ENCODE measurements at places on chromosomes 4 and X.

- no peak for DNase-seq
Measured at GRCh38 chrX:137646472-137646871, 80.5 kb downstream of the ZIC3 start.

GRCh38 chrX:128975745-128976144 is 547.5 kb downstream of the SMARCA1 start:
- DNase-seq, result peak; percentile 46

DNA sequence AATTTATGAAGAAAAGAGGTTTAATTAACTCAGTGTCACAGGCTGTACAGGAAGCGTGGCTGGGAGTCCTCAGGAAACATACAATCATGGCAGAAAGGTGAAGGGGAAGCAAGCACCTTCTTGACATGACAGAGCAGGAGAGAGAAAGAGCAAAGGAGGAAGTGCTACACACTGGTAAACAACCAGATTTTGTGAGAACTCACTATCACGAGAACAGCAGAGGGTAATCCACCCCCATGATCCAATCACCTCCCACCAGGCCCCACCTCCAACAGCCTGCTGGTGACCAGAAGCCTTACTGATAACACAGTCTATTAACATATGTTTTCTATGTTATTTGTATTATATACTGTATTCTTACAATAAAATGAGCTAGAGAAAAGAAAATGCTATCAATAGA is 254.8 kb downstream of the PCDH10 start:
- DNase-seq, result no peak

DNA sequence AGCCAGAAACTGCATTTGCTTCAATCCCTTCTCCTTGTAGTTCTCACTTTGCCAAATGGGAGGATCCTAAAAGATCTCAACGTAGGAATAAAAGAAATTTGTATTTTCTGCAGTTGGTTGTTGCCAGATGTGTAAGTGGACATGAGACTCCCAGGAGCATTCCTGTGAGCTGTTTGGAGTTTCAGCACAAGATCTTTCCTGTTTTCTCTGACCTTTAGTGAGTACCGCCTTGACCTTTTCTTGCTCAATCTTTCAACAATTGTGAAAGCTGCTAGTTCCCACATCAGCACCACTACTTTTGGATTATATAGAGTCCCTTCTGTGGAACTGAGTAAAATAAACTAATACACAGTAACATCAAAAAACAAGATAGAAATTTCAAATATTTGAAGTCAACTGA is 683.8 kb upstream of the PABPC4L start:
- DNase-seq, result no peak

DNA sequence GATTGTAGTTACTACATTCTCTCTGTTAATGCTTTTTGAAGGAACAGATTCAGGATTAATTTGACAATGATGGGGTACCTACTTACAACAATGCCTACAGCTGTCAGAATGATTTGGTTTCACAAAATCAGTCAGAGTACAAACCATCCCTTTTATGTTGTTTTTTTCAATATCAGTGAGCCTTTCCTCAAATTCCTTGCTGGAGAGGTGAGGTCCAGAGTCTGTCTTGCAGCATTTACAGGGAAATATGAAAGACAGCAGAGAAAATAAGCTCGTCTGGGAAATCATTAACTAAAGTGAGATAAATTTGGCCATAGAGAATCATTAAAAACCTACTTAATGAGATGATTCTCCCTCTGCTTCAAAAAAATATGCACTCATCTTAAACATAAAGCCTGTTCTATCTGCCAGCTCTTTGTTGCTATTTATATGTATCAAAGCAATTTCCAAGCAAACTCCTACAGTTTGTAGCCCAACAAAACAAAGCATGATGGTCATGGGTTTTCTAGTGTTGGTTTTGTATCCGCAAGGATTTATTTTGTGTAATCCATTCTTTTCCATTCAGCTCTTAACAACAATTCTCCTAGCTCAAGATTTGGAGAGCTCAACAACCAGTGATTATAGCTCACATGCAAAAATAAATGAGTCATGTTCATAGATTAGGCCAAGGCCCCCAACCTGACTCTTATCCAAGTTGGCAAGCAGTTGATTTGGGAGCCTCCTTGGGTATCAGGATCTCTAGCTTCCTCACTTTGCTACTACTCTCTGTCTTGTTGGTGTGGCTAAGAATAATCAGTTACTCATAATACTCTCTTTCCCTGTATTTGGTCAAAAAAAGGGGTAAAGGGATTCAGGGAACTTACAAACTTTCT is 222.6 kb downstream of the ENOX2 start:
- peak; percentile 27 for DNase-seq

DNA sequence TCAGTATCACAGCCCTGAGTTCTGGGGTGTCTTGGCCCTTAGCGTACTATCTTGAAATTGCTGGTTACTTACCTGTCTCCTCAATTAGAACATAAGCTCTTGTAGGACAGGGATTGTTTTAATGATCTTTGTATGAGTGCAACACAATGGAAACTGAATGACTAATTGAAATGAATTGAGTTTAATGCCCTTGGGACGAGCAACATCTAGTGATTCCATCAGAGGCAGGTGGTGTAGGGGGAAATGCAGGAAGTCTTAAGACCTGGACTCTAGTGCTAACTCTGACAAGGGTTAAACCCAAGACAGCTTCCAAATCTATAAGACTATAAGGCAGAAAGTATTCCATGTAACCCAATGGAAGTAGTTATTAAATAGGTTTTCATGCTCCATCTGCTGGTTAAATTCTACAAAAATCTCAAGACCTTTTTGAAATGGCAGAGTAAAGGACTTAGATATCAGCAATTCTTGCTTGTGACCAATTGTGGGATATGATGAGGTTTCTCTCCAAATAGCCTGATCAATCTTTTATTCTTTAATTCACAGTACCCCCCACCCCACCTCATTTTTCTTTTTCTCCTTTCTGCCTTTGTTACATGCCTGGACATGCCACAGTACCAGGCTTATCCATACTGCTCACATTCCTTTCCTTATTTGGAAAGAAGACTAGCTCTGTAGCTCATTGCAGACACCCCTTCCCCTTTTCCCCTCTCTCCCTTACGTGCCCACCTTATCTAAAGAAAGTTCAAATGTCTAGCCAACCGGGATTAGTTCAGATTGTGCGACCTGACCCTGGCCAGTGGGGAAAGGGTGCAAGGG is 340.8 kb downstream of the PAPSS1 start:
- peak; percentile 10 for DNase-seq

DNA sequence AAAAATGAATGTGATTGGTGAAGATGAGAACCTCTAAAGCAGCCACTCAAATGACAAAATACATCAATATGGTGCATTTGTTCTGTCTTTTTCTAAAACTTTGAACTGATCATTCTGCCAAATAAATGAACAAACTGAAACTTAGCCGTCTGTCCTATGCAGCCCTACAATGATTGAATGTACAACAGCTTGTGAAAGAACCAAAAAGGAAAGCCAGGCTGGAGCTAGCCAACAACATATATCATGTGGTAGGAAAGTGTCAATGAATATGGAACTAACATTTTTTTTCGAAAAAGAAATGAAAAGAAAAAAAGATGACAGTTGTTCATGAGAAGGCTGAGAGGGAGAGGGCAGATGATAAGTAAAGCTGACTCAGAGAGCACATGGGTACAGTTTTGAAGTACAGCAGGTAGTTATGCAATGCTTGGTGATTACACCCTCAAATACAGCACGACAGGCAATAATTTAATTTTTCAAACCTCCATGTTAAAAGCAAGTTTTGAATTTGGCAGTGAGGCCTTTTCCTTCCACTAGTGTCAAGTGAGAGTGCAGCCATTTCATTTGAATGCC is 21.2 kb upstream of the SLC7A11 start:
- DNase-seq, result no peak

- no peak for DNase-seq
Measured at GRCh38 chrX:155259752-155260151, 4.5 kb downstream of the RAB39B start.

DNA sequence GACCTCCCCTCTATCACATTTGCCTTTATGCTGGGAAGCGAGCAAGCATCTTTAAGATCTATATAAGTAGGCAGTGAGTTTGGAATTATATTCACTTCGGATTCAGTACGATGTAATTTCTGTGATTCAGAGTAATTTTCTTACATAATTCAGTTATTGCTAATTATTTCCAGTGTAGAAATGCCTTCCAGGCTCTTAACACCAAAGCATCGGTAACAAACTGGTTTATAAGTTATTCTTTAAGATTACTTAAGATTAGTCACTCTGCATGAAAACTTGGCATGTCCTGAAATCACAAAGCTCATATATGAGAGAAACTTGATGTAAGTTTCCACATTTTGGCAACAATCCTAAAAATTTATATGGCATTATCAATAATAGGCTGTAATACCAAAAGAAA is 120.8 kb downstream of the ADAMTS3 start:
- DNase-seq, result peak; percentile 15

- DNase-seq, result peak; percentile 19
Measured at GRCh38 chrX:78455901-78456300, 128.5 kb upstream of the CYSLTR1 start.

- no peak for DNase-seq
Measured at GRCh38 chr4:4344915-4345527, 41.9 kb upstream of the NSG1 start.

DNA sequence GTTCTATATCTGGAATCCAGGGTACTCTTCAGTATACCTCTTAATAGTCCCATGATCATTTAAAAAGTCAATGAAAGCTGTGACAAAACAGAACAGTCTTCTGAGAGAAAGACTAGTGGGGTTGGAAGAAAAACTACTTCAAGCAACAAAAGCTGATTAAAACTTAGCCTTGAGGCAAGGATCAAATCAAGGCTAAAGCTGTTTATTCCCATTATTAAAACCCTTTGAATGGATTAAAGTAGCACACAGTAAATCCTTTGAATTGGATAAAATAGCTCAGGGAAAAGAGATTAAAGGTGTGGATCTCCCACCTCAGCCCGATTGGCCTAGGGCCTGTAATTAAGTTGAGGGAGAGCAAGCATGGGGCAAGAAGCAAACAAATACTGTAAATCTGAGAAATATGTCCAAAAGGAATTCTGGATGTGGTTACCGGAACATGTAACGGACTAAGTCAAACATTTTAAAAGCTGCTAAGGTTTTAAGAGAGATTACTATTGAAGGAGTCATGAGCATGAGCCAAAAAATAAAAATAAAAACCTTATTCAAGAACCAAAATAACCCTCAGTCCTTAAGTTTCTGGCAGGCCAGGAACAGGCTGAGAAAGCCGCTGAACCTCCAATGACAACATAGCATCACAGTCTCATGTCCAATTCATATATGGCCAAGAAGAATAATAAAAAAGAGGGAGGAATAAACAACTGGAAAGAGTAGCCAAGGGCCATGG is 257.3 kb upstream of the NEIL3 start:
- DNase-seq, result no peak

- DNase-seq, result peak; percentile 79
Measured at GRCh38 chrX:72121383-72121782, 10.3 kb downstream of the RTL5 start.

GRCh38 chrX:131072871-131073571 is 14.9 kb downstream of the ARHGAP36 start:
- no peak for DNase-seq

DNA sequence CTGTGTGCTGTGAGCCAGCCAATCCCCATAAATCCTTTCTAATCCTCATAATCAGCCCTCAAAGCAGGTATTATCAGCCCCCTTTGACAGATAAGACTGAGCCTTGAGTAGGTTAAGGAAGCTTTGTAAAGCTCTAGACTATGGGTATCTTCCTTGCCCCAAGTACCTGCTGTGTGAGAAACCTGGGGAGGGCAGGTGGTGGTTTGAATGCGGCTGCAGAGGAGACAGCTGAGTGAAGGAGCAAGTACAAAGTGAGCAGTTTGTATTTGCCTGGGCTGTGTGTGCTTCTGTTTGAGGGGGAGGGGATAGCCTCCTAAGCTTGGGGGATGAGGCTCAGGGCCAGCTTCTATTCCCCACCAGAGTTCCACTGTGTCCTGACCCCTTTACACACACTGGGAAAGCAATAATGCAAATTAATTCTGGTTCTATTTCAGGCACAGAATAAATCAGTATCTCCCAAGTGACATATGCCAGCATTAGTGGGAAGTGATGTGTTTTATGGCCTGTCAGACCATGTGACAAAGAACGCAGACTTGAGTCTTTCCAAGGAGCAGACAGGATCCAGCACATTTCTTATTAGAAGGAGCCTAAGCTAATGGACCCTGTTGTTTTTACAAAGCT is 63.5 kb downstream of the EVC start:
- DNase-seq, result no peak

- no peak for DNase-seq
Measured at GRCh38 chrX:71536285-71536684, 3.4 kb downstream of the OGT start.

GRCh38 chr4:57553728-57554127 is 443.5 kb upstream of the IGFBP7 start:
- no peak for DNase-seq

DNA sequence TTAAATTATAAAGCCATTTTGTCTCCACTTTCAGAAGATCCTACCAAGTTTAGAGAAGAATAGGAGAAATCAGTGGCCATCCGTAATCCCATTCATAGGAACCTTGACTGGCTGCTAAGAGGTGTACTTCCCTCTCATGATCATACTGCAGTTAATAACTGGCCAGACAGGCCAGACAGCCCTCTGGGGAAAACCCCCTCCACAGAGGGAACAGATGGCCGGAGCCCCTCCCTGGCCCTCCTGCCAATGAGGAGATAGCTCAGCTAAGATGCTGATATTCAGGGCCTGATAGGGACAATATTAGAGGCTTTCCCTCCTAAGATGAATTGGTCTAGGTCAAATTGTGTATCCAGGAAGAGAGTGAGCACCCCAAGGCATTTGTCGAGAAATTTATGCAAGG is 200.0 kb upstream of the MAOA start:
- no peak for DNase-seq

DNA sequence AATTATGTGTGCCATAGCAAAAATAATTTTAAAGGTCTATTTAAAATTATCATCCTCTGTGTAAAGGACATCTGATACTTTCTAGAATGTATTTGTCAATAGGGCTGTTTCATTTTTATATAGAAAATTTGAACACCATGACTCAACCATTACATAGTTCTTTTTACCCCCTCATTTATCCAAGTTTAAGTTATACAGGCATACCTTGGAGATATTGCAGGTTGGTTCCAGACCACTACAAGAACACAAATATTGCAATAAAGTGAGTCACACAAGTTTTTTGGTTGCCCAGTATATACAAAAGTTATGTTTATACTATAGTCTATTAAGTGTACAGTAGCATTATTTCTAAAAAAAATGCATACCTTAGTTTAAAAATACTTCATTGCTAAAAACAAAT is 130.4 kb downstream of the MSL3 start:
- no peak for DNase-seq

GRCh38 chrX:38052096-38052495 is 45.7 kb downstream of the SYTL5 start:
- peak; percentile 81 for DNase-seq

- no peak for DNase-seq
Measured at GRCh38 chrX:63746715-63747114, 38.3 kb downstream of the ARHGEF9 start.
